ENCODE measurements at places on chromosomes 1 and 21.
A peak's percentile ranks its signal among the peaks of the same experiment; 100 is the strongest.

DNA sequence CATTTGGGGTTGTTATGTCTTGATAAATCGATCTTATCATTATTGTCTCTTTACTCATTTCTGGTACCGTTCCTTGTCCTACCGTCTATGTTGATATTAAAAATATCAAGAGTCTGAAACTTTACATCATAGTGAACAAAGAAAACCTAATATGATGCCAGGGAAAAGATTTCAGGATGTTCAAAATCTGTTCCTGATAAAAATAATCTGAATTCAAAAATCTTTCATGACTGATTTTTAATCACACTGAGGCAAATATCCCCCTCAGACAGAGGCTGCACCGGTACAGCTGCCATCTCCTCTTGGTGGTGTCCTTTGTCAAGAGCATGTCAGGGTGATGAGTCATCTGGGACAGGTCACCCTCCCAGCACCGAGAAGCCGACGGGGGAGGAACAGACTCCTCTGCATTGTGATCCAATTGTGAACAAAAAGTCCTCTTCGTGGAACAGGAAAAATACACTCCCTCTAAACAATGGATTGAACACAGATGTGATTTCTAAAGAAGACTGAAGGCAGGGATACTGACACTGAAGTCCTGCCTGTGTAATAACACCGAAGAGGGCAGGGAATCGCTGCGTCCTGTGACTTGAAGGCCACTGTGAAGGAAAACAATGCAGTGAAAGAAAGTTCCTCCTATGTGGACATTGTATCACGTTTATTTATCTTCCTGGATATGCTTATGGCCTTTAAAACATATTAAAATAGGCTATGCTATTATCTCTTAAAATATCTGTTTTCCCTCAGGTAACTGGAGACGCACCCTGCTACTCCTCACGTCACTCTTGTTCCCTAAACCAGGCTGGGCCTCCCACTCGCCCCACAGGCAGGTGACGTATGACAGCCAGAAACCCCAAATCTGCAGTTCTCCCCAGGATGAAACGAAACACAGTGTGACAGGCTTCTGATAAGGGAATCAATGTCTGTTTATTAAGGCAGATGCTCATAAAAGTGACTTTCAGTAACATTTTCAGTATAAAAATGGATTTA lies 4.3 kb upstream of the SPATC1L start:
- no peak for DNase-seq

DNA sequence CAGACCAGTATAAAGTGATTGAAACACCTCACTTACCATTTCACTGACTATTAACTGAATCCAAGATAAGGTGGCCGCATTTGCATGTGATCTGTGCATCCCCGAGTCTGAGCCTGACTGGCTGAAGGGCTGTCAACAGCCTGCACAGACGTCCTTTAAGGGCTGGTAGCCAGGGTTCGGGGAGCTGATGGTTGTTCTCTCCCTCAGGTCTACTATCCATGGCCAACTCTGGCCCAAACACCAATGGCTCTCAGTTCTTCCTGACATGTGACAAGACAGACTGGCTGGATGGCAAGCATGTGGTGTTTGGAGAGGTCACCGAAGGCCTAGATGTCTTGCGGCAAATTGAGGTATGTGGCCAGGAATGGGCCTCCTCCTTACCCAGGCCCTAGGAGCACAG lies 14.0 kb downstream of the PPIE start:
- DNase-seq = no peak

GRCh38 chr1:230749150-230749549 lies 2.0 kb downstream of the CAPN9 start:
- DNase-seq = no peak

DNA sequence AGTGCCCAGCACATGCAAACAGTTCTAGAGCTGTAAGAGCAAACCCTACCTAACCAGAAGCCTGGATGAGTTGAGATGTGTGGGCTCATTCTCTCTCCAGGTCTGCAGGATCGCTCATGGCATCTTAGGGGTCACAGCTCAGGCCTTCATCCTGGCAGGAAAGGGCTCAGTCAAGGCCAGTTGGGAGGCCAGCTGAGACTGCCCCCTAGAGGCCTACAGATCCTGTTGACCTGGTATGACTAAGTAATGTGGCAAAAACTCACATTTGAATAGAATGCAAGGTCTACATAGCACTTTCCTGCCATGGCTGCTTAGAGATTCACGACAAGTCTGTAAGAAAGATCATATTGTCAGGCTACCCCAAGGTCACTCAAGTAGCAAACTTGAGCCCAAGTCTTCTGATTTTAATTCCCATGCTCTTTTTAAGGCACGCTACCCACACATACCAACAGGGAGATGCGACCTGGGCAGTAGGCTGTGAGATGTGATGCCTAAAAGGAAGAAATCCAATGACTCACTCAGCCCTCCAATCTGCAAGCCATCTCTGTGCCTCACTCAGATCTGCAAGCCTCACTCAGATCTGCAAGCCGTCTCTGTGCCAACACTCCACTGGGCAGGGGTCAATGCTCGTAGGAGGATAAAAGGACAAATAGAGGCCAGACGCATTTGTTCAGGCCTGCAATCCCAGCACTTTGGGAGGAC lies 5.1 kb upstream of the CAPN8 start:
- no peak for DNase-seq

GRCh38 chr1:117581391-117581943 lies 24.4 kb upstream of the TENT5C start:
- no peak for DNase-seq

DNA sequence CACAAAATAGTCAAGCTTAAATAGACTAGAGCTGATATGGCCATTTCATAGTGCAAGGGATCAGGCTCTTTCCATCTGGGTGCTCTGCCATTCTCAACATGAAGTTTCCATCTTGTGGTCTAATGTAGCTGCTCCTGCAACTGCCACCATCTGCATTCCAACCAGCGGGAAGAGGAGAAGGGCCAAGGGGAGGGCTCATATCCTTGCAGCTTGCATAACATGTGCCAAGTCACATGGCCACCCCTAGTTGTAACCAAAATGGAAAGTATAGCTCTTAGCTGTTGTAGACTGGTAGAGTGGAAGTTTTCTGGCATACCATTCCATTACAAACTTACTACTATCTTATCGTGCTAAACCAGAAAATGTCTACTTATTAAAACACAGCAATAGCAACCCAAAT lies 38.9 kb upstream of the IVNS1ABP start:
- DNase-seq = no peak

DNA sequence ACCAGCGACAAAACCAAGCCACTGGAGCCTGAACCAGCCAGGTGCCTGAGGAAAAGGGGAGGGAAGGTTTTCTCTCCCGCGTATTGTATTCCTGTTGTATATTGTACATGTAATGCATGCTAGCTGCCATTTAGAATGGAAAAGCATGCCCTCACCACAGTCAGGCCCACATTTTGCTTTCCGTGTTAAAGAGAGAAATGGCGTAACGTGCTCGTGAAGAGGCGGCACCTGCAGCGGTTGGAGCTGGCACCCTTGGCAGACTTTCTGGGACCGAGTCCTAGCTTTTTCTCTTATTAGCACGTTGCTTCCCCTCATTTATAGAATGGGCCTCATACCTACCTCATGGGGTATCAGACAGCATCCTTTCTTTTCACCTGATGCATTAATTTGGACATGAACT lies 135.3 kb upstream of the IRF2BP2 start:
- no peak for DNase-seq

GRCh38 chr21:31297806-31298205 lies 46.3 kb downstream of the TIAM1 start:
- DNase-seq = no peak

- DNase-seq = peak; percentile 76
Observed at GRCh38 chr1:199272628-199273086, 633.8 kb downstream of the PTPRC start.

DNA sequence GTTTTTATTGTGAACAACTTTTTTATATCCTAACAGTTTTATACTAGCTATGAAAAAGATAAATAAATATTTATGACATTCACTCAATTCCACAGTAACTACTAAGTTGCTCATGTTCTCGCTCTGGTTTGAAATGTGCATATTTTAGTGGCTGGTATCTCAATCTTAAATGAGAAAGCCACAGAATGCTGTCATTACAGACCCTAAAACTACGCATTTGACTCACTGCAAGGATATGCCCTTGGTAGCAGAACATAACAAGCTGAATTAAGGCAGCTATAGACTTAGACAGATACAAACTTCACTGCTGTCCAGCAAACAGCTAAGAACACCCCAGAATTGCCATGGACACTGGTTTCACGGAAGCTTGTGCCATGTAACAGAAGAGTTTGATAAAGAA lies 19.0 kb downstream of the DAB1 start:
- DNase-seq = no peak

DNA sequence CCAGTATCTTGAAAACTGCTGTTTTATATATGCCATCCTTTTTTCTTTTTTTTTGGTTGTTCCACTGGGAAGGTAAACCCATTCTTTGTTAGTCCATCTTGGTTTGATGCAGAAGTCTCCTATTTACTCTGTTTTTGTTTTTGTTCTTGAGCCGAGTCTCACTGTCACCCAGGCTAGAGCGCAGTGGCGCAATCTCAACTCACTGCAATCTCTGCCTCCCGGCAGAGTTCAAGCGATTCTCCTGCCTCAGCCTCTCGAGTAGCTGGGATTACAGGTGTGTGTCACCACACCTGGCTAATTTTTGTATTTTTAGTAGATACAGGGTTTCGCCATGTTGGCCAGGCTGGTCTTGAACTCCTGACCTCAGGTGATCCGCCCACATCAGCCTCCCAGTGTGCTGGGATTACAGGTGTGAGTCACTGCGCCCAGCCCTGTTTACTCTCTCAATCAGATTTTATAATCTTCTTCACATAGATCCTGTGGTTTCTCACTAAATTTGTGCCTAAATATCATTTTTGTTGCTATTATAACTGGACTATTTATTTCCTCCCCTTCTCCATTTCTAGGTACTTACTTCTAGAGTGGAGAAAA lies 12.5 kb downstream of the SYF2 start:
- no peak for DNase-seq

GRCh38 chr1:155135415-155136028 lies at the start of gene SLC50A1:
SLC50A1 (plus strand) TSS chr1:155135852; CDS start chr1:155135912, 60 bp downstream.
- DNase-seq = peak; percentile 67

GRCh38 chr21:27589781-27590180 lies 622.9 kb upstream of the ADAMTS5 start:
- DNase-seq = no peak

GRCh38 chr1:43466403-43466802 lies 12.7 kb upstream of the HYI start:
- no peak for DNase-seq

DNA sequence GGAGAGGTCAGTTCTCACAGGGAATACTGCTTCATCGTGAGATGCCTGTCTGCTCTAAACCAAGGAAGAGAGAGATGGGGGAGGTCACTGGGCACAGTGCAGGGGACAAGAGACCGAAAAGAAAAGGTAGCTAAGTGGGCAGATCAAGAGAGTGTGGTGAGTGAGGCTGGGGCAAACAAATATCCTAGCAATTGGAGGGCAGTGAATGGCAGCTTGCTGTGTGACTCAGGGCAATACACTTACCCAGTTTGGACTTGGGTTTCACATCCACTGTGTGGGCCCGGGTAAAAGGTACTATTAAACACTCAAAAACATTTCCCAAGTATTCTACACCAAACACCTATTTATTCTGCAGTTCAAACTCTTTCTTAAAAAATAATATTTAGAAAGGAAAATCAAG lies 10.2 kb downstream of the PLXNA2 start:
- no peak for DNase-seq

- DNase-seq = peak; percentile 33
Observed at GRCh38 chr21:44370027-44370735, 16.8 kb downstream of the TRPM2 start.

DNA sequence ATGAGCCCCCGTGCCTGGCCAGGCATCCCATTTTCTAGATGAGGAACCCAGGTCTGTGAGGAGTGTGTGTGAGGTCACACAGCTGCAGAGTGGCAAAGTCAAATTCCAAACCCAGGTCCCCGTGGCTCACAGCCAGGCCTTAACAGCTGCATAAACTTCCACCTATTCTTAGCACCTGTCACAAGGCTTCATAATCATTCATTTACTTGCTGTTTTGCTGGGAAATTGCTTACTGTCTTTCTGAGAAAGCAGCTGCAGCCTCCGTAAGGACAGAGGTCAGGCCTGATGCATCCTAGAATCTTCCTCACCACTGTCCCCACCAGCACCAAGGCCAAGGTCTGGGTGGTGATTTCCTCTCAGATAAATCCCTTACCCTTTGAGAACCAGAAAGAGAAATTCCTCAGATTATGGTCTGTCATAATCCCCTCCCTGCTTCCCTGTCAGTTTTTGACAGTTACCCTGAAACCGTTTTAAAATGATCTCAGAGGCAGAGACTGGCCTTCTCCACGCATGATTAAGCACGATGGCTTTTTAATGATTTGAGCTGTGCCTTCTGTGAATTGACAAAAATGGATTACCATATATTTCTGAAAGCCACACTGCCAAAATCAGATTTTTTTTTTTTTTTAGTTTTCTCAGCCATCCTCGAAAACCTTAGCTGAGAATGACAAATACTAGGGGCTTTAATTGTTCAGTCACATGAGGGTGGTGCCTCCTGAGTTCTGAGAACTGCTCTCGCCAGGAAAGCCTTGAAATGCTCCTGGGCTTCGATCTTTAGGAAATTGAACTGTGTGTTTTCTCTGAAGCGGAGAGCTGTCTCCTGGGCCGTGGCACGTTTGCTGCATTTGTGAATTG lies 70.0 kb upstream of the SELENON start:
- no peak for DNase-seq

GRCh38 chr1:151520359-151520758 lies 9.2 kb downstream of the CGN start:
- no peak for DNase-seq

DNA sequence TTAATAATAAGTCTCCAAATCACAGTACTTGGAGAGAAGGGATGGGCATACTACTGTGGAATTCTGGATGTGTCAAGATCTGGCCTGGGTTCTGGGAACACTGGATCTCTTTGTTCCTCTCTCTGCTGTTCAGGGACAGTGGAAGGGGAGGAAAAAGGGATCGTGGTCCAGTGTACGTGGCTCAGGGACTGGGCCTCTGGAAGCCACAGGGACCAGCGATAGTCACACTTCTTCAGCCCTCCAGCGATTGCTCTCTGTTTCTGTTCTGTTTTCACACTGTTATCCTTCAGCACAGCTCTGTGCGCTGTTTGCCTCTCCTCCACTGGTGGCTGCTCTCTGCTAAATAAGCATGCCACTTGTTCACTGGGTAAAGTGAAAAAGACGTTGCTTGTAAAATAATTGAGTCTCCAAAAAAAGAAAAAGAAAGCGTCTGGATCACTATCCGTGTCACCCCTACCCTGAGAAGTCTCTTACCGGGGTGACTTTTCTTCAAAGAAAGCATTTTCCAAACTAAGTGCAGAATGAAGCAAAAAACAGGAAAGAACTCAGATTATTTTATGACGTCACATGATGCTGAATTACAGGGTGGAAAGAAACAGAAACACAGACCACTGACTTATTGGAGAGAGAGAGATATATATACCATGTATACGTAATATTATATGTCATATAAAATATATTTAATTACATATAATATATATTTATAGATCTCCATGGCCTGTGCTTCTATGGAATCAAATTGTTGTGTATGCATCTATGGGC lies 279.4 kb downstream of the RGS7 start:
- no peak for DNase-seq

GRCh38 chr1:56967900-56968832 lies 2.4 kb upstream of the C8B start:
- DNase-seq = no peak

GRCh38 chr1:32969566-32969965 lies 5.0 kb upstream of the RNF19B start:
- no peak for DNase-seq

Measured in AG09309 (cell line).